ENCODE measurements at places on chromosomes 4 and X. TPM values are rescaled to one million over a fixed set of nuclear protein-coding genes. Genes with fewer than 3 reads are reported as not detected.

Gene PWWP3B
- not detected for total RNA-seq

Gene TMPRSS11B
- total RNA-seq: not detected

- H3K4me1 ChIP-seq: no peaks in the 10 kb centered on the region
- no peak for DNase-seq
- no peak overlapping the region for H3K27ac ChIP-seq
Observed at GRCh38 chr4:48042979-48043461, 26.4 kb downstream of the NIPAL1 start.

DNA sequence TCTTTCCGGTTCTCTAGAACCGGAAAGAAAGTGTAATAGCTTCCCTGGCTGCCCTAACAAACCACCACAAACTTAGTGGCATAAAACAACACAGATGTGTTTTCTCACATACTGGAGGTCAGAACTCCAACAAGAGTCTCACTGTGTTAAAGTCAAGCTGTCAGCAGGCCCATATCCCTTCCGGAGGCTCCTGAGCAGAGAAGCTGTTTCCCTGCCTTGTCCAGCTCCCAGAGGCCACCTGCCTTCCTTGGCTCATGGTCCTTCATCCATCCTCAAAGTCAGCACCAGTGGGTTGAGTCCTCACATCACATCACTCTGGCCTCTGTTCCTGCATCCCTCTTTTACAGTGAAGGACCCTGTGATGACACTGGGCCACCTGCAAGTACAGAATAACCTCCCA lies 49.8 kb upstream of the HMX1 start:
- no peaks in the 10 kb centered on the region for H3K27me3 ChIP-seq
- no peaks in the 10 kb centered on the region for H3K4me1 ChIP-seq
- no peaks in the 10 kb centered on the region for H3K36me3 ChIP-seq
- H3K4me3 ChIP-seq: no peak overlapping the region
- no peak for DNase-seq

DNA sequence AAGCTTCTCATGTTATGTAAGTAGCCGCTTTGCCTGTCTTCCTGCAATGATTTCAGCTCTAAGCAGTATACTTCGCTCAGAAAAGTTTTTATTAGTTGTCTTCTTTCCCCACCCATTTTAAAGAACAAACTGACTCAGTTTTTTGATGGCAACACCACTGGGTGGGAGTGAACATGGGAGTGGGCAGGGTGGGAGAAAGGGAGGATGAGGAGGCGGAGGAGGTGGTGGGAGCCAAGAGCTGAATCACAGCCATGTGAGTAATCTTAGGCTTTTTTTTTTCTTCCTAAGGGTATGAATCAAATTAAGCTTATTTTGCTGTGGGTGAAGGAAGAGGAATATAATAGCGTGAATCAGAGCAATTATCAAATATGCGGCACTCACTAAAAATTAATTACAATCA lies 574.3 kb upstream of the DIPK2B start:
- H3K4me1 ChIP-seq: peaks cover 50% of the 10 kb centered on the region
- no peaks in the 10 kb centered on the region for H3K36me3 ChIP-seq
- peak overlapping the region; percentile 44 for H3K27ac ChIP-seq
- peak; percentile 79 for DNase-seq

GRCh38 chr4:35867057-35867456 lies 377.3 kb downstream of the ARAP2 start:
- H3K4me3 ChIP-seq: no peak overlapping the region
- DNase-seq: no peak
- no peaks in the 10 kb centered on the region for H3K4me1 ChIP-seq
- no peak overlapping the region for H3K27ac ChIP-seq
- H3K27me3 ChIP-seq: no peaks in the 10 kb centered on the region

Data from endothelial cell of umbilical vein (primary cell).